SK-MEL-5 (cell line): ENCODE measurements at places on chromosomes 5 and 9.

GRCh38 chr9:126869368-126869767, 8.9 kb downstream of the ZBTB34 start:
- DNase-seq, result no peak

GRCh38 chr5:89275066-89275855, 392.3 kb upstream of the MEF2C start:
- no peak for DNase-seq

- peak; percentile 32 for DNase-seq
Observed at GRCh38 chr5:100841358-100842076, 61.6 kb downstream of the ST8SIA4 start.

DNA sequence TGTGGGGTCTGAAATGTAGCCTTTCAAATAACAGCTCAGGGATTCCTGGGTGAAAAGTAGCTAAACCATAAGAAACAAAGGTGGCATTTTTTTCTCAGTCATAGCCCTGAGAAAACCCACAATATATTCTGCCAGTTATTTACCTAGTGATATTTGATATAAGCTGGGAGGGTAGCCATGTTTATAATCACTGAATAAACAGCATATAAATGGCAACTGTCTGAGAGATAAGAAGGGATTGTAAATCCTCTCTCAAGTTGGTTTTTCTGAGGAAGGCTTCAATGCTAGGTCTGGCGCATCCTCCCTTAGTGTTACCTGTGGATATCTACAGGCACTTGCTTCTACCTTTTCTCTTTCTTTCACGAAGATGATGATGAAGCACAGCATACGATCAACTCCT, 1080.5 kb upstream of the DMAC1 start:
- DNase-seq, result no peak

- DNase-seq, result peak; percentile 74
Observed at GRCh38 chr9:128412120-128412790, 8.4 kb upstream of the CERCAM start.

DNA sequence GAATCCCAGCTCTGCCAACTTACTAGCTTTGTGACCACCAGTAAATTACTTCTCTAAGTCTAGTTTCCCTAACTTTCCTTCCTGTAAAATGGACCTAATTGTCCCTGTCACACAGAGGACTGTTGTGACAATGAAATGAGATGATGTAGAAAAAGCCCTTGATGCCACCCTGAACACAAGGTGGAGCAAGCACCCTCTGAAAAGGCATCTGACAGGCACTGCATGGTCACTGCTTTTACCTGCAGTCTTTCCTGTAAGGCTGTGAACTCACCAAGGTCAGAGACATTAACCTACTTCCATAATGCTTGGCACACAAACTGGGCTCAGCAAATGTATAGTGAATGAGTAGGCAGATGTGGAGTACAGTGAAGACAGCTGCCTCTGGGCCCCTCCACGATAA, 6.1 kb downstream of the SLC31A2 start:
- no peak for DNase-seq

DNA sequence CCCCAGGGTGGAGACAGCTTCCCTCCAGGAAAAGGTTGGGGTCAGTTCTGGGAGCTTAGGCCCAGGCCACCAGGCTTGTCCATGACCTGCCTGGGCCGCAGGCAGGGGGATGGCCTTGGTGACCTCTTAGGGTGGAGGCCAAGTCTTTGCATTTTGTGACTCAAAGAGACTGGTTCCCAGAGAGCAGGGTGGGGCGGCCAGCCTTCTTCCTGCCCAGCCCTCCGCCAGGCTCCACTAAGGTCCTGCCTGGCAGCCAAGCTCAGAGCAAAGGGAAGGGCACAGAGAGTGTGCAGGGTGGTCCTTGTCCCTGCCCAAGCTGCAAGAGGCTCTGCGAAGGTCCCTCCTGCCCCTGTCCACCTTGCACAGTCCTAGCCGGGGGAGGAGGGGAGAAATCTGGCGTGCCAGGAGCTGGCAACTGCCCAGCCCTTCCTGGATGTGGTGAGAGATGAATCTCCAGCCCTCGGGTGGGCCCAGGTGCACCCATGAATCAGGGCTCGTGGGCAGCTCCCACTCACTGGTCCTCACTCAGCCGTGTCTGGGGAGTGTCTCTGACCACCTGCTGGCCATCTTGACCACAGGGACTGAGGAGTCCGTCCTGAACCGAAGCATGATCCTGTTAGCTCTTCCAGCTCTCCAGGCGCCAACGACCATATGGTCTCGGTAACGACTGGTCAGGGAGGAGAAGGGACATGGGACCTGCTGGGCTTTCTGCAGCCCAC, 2.3 kb upstream of the PTGDS start:
- no peak for DNase-seq

DNA sequence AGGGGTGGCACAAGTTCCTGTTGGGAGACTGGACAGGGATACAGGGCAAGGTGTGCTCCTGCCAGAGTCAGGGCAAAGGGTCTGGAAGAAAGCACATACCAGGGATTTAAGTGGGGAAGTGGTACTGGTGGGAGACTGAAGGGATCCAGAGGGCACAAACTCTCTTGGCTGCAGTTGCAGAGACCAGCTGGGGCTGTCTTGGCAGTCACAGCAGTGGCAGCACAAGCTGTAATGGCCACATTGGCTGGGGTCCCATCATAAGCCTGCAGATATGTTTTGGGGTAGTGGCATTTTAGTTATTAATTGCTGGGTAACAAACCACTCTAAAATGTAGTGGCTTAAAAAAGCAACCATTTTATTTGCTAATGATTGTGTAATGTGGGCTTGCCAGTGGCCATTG, 492.2 kb downstream of the ENC1 start:
- no peak for DNase-seq

DNA sequence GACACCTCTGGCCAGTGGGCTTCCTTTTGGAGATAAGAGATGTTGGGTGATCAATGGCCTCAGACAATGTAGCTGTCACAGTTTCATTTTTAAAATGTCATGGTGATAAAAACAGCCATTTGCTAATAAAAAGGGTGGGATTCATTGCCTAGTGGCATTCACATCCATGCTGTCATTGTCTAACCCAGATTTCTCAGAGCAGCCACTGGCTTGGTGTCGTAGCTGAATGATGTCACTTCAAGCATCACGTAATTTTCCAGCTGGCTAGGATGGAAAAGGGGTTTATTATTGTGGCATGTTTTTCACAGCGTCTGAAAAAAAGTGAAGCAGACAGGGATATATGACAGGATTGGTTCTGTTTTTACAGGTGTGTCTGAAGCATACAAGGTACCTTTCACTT, 184.7 kb downstream of the AOPEP start:
- DNase-seq, result no peak

- DNase-seq, result peak; percentile 11
Observed at GRCh38 chr5:160675988-160676387, 176.0 kb downstream of the ATP10B start.

- peak; percentile 99 for DNase-seq
Observed at GRCh38 chr5:104355350-104355749, 792.8 kb upstream of the NUDT12 start.

- no peak for DNase-seq
Observed at GRCh38 chr5:151023651-151024050, 3.3 kb downstream of the GPX3 start.

- DNase-seq, result no peak
Observed at GRCh38 chr9:108727580-108728111, 128.1 kb downstream of the ACTL7B start.

- DNase-seq, result no peak
Observed at GRCh38 chr9:77759391-77759790, 111.3 kb upstream of the GNA14 start.
